ENCODE measurements at places on chromosomes 2 and 18. TPM values are rescaled to one million over a fixed set of nuclear protein-coding genes. Genes with fewer than 3 reads are reported as not detected.

POLE4 gene
- 29.3 TPM for total RNA-seq

ASPRV1 gene
- total RNA-seq: 0.73 TPM

ADCYAP1 gene
- total RNA-seq: not detected

MARS2 gene
- total RNA-seq: 12.1 TPM

BMP10 gene
- total RNA-seq: not detected

- DNase-seq: no peak
Observed at GRCh38 chr18:41134426-41134825, 820.6 kb upstream of the PIK3C3 start.

DNA sequence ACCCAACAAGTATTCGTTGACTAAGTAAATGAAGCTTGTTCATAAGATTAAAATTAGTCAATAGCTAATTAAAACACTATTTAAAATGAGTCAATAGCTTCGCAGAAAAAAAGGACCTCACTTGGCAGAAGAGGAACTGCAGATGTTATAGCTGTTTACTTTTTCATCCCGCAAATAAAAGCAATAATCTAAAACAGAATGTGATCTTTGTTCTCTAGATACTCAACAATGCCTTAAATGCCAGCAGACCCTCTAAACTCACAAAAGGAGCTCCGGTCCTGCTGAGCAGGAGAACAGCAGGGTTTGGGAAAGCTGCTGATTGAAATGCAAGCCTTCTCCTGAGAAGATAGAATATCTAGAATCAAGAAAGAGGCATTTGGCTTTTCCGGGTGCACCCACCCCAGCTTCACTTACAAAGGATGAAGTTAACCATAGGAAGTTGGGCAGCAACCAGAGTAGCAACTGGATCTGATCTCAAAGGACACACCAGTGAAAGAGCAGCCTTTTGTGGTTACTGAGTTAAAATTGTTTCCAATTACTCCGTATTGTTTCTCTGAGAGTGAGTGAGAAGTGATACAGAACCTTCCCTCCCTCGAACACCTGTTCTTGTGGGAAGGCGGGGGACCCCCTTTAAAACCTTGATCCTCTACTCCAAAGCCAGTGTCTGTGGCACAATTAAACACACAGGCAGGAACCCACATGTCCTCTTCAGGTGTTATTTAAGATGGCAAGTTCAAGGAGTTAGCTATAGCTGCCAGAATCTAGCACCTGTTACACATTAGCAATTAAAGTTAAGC, 6.8 kb downstream of the CCBE1 start:
- DNase-seq: no peak

ANKRD30BL gene
- not detected for total RNA-seq

GRCh38 chr2:101809698-101810097, 112.2 kb downstream of the MAP4K4 start:
- no peak for DNase-seq

HAAO gene
- total RNA-seq: 0.86 TPM

OXER1 gene
- total RNA-seq: 0.14 TPM

GRCh38 chr2:171345971-171346722, 87.6 kb downstream of the METTL8 start:
- DNase-seq: no peak

VWA3B gene
- total RNA-seq: not detected

GRB14 gene
- total RNA-seq: not detected

ALPG gene
- total RNA-seq: not detected

DNA sequence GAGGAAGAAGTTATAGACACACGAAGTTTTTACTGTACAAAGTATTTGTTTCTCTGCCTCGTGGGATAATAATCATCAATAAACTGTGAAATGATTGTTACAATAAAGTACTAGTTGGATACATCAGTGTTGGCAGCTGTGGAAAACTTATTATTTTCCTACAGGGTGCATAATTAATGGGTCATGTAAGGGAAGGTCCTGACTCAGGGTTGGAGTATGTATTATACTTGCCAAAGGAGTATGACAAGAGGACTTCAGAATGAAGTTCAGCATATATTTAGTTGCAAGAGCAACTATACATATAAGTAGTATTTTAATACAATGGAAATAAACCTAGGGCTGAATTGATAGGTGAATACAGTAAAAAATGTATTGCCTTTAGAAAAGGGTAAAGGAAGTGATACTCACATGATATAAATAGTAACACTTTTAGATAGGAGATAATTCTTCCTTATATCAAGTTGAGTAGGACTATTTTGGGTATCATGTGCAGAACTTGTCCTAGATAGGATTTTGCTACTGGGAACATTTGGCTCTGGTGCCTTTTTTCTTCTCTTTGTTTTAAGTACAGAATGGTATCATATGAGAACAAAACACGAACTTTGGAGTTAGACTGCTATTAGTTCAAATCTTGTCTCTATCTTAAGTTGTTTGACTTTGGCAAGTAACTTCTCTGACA, 79.1 kb downstream of the PLCL1 start:
- DNase-seq: no peak

SPATS2L gene
- total RNA-seq: 14.7 TPM

KCMF1 gene
- 98.5 TPM for total RNA-seq

WDR35 gene
- 7.4 TPM for total RNA-seq

TFCP2L1 gene
- 0.05 TPM for total RNA-seq

HOXD12 gene
- not detected for total RNA-seq

TDRD15 gene
- not detected for total RNA-seq

DNA sequence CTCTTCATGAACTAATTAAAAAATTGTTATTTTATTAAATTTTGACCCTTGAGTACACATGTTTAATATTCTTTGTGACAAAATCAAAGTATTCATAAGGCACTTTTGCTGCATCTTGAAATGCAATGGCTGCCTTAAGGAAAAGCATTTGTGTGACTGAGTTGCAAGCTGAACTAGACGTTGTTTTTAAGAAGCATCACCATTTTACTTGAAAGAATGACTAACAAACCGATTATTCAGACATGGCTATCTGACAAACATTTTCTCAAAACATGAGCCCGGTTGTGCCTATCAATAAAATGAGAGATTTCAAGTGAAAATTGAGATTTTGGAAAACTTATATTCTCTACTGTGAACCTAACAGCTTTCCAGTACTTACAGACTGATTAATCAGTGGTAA, 2.8 kb downstream of the GCFC2 start:
- no peak for DNase-seq

DNA sequence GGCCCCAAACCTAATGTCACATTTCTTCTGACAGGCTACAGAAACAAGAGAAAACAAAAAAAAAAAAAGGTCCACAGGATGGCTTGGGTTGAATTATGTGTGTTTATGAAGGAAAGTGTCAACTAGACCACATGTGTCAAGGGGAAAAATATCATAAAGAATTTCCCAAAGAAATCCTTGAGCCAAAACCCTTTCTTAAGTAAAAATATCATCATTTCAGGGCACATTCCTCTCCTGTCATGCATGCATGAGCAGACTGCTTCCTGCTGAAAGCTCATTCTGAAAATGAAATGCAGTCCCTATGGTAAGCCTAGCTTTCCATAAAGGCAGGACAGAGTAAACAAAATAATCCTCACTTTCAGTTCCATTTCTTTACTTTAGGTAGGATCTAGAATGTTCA, 85.7 kb upstream of the RBBP8 start:
- DNase-seq: no peak

- no peak for DNase-seq
Observed at GRCh38 chr18:68409576-68409975, 305.3 kb downstream of the TMX3 start.

GRCh38 chr18:26540043-26540628, 8.2 kb downstream of the KCTD1 start:
- no peak for DNase-seq

Measured in activated CD4-positive, alpha-beta T cell treated with anti-CD3 and anti-CD28 coated beads for 36 hours (primary cell).